ENCODE measurements at places on chromosomes 3 and 15.

DNA sequence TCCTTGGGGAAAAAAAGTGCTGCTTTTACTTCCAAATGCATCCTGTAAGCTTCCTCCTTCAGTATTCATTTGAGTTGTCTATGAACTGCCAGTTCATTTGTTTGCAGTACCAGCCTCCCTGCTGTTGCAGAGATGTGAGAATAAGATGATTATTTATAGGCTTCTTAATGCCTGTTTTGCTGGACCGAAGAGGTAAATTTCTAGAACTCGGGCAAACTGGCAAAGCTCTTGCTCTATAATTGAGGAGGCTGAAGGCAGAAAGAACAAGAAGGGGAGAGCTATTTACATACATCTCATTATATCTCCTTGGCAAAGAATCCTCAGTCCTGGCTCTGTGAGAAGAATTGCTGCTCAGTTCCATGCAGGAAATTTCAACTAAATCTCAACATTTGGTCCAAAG lies 790.4 kb downstream of the GRM7 start:
- DNase-seq = no peak

- DNase-seq = no peak
Measured at GRCh38 chr3:105174017-105174615, 192.6 kb upstream of the ALCAM start.

DNA sequence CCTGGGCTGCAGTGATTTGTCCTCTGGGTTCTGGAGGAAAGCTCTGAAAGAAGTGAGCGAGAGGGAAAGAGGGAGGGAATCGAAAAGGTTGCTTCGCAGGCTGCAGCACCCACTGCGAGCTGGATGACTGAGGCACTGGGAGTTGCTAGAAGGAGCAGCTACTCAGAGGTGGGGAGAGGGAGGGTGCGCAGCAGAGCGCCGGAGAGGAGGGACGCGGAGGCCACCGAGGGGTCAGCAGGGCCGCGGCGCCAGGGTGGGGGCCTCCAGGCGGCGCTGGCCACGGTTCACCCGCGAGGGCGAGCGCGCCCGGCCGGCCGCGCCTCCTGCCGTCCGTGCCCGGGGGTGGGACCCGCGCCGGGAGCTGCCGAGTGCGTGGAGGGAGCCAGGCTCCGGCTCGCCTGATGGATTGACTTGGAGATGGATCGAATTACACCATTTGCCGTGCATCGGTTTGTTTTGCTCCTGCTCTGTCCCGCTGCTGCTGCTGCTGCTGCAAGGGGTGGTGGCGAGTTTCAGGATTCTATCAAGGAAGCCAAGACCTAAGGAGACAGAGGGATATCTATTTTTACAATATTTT lies at the start of gene SEMA6D:
Gene SEMA6D (plus strand): TSS at position 470 of the 577 bp plus-strand sequence. CDS start 42,294 bp downstream, outside the sequence.
- peak; percentile 11 for DNase-seq

DNA sequence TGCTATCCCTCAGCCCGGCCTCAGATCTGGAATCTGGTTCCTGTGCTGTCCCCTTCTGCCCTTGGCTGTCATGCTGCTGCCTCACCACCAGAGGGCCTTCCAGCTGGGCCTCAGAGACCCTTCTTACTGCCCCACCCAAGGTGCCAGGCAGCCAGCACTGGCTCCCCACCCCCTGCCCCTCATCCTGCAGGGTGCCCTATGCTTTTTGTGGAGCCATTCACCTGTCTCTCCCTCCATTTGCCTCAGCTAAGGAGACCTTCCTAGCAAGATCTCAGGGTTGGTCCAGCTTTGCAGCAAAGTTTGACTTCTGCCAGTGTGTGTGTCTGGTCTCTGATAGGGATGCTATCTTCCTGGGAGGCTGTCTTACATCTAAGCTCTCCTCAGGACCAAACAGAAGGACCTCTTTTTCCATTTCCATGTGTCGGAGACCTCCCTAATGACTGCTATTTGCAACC lies 1.9 kb upstream of the VWA5B2 start:
- no peak for DNase-seq

DNA sequence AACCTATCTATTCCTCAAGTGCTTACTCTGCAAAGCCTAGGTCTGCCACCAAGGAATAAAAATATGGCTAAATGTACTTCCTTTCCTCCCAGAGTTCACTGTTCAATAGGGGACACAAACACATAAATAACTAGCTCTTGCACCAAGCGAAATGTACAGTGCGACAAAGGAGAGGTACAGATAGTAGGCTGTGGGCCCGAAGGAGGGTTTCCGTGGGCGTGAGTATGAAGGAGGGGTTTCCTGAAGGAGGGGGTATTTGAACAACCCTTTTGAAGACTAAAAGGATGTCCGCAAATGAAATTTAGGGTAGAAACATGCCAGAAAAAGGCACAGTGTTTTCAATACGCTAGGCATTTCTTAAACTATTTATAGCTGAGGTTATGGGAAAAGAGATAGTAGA lies 207.9 kb downstream of the LPP start:
- DNase-seq = no peak

- DNase-seq = no peak
Measured at GRCh38 chr3:52357151-52358080, 41.3 kb downstream of the DNAH1 start.

DNA sequence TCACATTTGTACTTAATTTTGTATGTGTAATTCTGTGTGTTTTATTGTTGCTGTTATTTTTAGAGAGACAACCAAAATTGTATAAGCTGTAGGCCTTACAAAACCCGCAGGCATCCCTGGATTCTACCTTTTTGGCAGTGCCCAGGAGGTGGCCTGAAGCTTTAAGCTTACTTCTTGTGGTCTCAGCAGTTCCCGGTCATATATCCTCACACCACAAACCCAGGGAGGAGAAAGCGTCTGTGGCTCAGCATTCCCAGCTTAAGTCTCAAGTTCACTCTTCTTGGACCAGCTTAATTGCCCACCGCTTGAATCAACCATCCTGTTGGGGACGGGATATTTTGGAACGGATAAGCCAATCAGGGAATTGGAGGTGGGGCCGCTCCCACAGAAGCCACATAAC lies 36.7 kb downstream of the C2CD4A start:
- no peak for DNase-seq

DNA sequence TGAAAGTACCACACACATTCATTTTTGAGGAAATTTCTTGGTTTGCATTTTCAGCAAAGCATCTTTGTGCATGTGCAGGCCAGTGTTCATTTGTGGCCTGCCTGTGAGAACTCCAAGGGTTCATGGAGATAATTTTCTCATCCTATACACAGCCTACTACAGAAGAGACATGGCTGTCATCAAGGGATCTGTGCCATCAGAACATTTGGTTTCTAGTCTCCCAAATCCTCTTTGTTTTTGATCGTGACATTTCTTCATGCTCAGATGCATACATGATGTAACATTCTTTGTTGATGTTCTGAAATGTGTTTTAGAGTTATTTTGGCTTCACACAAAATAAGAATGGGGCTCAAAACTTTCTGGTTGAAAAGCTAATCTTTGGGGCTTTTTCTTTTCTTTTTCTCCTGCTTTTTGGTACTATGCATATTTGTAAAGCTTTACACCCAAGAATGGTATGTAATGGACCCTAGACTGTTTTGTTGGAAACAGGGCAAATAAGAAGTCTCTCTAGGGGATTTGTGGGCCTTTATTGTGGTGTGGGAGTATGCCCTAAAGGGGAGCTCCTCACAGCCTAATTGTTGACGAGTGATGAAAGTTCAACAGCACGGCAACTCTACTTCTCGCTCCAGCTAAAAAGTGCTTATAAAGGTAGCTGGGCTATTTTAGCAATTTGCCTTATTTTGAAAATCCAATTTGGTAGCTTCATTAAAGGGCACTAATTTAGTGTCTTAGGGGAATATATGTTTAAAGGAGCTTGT lies 3.2 kb upstream of the ARPP21 start:
- DNase-seq = no peak

- DNase-seq = no peak
Measured at GRCh38 chr15:100098705-100099104, 243.1 kb downstream of the ADAMTS17 start.

DNA sequence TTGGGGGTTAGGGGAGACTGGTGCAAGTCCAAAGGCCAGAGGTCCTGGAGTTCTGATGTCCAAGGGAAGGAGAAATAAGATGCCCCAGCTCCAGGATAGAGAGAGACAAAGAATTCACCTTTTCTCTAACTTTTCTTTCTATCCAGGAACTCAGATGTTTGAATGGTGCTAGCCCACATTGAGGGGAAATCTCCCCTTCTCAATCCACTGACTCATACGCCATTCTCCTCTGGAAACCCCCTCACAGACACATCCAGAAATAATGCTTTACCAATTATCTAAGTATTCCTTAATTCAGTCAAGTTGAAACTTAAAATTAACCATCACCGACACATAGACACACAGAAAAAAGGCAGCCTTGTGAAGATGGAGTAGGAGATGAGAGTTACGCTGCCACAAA lies 1085.2 kb downstream of the NSUN3 start:
- DNase-seq = no peak

DNA sequence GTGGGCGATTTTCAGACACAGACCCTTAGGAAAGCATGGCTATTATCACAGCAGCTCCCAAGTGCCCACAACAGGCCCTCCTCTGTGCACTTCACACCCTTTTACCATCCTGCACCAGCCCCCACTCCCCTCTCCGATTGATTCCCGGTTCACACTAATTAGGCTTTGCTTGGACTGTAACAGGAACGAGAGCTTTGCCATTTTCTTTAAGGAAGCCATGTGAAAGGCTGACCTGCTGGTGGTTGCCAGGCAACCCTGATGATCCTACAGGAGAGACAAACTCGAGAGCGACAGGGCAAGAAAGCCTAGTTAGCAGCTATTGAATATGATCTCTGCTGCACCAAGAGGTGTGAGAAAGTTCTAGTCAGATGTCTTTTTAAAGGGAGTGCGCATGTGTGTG lies 28.2 kb upstream of the DET1 start:
- DNase-seq = no peak

DNA sequence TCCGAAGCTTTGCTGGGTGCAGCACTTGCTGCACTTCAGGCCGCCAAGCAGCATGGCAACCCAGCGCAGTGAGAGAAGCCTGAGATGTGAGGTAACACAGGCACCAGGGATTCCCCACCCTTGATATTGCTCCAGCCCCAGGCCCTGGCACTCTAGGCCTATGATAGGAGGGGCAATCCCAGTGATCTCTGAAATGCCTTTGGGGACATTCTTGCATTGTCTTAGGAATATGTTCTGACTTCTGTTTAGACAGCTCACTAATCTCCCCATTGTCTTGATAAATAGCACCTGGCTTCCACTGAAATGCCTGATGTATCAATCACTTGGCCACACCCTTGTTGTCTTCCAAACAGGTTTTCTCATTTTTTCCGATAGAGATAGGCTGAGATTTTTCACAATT lies 102.8 kb downstream of the SOX14 start:
- DNase-seq = no peak

DNA sequence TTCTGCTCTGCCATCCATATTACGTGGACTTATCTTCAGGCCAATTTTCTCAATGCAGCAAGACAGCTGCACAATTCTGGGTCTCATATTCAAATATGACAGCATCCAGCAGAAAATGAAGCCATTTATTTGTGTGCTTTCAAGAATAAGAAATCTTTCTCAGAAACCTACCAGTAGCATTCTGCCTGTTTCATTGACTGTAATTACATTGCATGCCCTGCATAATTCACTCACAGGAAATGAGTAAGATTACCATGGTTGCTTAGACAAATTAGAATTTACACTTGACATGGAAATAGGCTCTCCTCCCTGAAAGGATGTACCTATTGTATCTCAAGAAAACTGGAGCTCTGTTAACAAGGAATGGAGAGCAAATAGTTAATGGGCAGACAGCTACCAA lies 346.6 kb upstream of the DCBLD2 start:
- DNase-seq = no peak

DNA sequence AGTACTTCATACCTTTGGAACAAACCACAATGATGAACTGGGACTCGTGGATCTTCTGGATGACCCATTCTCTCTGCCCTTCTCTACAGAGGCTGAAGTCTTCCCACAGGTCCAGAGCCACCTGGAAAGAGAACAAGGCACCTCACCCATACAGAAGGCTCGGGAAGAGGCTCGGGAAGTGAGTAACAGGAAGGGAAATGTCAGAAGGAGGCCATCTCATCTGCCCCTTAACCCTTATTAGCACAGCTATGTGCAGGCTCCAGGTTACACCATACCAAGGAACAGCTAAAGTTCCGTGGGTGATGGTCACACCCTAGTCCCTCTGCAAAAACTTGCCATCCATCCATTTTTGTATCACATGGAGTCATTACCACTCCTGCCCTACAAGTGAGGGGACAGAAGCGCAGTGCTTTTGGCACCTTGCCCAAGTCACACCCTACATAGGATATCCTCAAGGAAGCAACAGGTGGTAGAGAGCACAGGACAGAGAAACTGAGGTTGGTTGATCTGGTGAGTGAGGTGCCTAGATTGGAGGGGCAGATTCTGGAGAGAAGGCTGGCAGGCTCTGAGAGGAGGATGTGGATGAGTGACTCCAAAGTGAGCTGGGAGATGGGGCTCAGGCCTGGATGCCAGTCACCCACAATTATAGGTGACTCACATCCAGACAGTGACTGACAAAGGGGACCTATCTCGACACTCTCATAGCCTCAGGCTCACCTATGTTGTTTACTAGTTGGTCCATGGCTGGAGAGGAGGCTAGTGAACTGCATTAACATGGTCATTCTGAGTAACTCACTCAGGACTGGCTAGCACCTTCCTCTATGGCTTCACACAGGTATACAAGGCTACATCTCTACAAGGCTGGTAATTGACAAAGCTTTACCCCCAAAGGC lies 38.2 kb downstream of the SPATA12 start:
- DNase-seq = no peak

- DNase-seq = no peak
Measured at GRCh38 chr15:62104401-62104800, 37.6 kb downstream of the C2CD4A start.

- DNase-seq = no peak
Measured at GRCh38 chr15:60854858-60855564, 374.1 kb downstream of the RORA start.

DNA sequence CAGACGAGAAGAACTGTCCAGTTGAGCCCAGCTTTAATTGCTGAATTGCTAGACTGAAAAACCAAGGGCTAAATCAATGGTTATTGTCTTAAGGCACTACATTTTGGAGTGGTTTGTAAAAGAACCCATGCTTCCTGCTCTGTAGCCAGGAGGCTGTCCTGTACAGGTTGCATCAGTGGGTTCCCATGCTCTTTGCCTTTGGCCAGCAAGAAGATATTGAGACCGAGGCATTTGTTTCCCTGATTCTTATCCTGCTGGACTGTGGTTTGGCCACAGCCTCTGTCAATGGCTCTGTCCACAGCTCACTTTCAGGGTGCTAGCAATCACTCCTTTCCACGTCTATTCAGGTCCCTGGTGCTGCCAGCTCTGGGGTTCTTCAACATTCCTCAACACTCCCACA lies 89.6 kb downstream of the FAM43A start:
- DNase-seq = no peak

GRCh38 chr15:32105258-32106241 lies 75.2 kb downstream of the CHRNA7 start:
- DNase-seq = no peak

GRCh38 chr3:31960793-31961431 lies 20.1 kb downstream of the OSBPL10 start:
- DNase-seq = no peak

GRCh38 chr3:19799115-19799514 lies 134.9 kb downstream of the EFHB start:
- DNase-seq = no peak

- no peak for DNase-seq
Measured at GRCh38 chr3:43155464-43156121, 49.7 kb upstream of the POMGNT2 start.
